ENCODE measurements at places on chromosomes 5 and 9.

- no peak for DNase-seq
Observed at GRCh38 chr5:125639858-125640257, 783.4 kb upstream of the GRAMD2B start.

DNA sequence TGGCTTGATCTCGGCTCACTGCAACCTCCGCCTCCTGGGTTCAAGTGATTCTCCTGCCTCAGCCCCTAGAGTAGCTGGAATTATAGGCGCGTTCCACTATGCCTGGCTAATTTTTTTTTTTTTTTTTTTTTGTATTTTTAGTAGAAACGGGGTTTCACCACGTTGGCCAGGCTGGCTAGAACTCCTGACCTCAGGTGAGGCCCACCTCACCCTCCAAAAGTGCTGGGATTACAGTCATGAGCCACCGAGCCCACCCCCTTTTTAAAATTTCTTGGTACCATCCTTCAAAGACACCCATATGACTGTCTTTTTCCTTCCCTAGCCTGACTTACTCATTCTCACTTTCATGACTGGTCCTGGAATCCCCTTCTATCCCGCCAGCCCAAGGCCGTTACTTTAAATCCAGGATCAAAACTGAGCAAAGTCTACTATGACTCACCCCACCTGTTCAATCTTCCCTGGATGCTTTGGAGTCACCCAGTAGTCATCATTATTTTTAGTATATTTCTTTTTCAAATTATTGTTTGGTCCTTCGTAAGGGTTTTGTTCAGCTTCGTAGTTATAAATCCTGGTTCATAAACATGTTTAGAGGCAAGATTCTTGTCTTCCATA, 1.2 kb upstream of the TBCA start:
- DNase-seq: no peak

DNA sequence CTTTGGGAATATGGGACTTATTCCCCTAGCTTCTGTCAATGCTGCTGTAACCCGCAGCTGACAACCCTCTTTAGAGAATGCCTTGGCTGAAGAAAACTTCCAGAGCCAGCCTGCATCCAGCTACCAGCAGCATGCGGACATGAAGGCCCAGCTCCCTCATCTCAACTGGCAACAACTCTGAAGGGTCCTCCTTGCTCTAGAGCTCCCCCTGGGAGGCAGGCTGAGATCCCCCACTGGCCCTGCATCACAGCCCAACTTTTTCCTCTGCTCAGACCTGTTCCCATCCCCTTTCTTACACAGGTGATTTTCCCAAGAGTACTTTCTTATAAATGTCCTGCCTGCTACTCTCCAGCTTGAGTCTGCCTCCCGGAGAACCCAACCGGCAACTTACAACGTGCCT, 18.7 kb upstream of the WNT8A start:
- peak; percentile 18 for DNase-seq

GRCh38 chr9:123957731-123958130, 27.8 kb upstream of the DENND1A start:
- DNase-seq: no peak

DNA sequence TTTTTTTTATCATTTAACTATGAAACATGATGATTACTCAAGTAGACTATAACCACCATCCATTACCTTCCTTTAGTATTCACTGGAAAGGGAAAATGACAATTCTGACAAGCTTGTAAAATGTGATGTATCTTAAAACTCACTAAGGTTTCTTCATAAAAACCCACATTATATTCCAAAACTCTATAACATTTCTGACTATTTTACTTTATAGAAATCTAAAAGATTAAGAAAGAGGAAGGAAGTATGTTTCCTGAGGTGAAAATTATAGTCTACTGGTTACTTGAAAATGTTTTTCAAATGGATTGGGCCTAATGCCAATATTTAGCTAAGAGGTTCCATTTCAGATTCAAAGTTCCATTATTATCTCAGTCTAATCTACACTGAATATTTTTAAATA, 1982.2 kb upstream of the C9orf72 start:
- no peak for DNase-seq

GRCh38 chr5:59840200-59840601, 53.3 kb downstream of the PDE4D start:
- DNase-seq: no peak

- DNase-seq: no peak
Observed at GRCh38 chr5:177569894-177570293, 15.5 kb upstream of the FAM193B start.

- peak; percentile 61 for DNase-seq
Observed at GRCh38 chr5:69295088-69295754, 37.4 kb downstream of the CCDC125 start.

GRCh38 chr9:29069376-29069775, 1496.1 kb upstream of the C9orf72 start:
- no peak for DNase-seq

- DNase-seq: peak; percentile 33
Observed at GRCh38 chr9:128416432-128417019, 4.1 kb upstream of the CERCAM start.

- DNase-seq: no peak
Observed at GRCh38 chr9:121782514-121783110, 131.2 kb downstream of the DAB2IP start.

All from trophoblast cell (in vitro differentiated cells and primary cell).